ENCODE measurements at places on chromosomes 3 and 15. TPM values are rescaled to one million over a fixed set of nuclear protein-coding genes. Genes with fewer than 3 reads are reported as not detected.

GRCh38 chr15:71111181-71111565 lies 4.1 kb upstream of the THSD4 start:
- no peak overlapping the region for H3K27ac ChIP-seq
- no peak overlapping the region for H3K4me3 ChIP-seq
- no peak for DNase-seq
- H3K36me3 ChIP-seq: no peaks in the 10 kb centered on the region
- H3K4me1 ChIP-seq: no peaks in the 10 kb centered on the region
- peaks cover 2% of the 10 kb centered on the region for H3K27me3 ChIP-seq

RTP1 gene
- total RNA-seq: not detected

SLC12A1 gene
- not detected for total RNA-seq

TMEM207 gene
- not detected for total RNA-seq

Measured in T-cell (primary cell).